ENCODE measurements at places on chromosomes 2 and 18.

- DNase-seq, result no peak
Observed at GRCh38 chr2:98793897-98794830, 63.2 kb upstream of the MGAT4A start.

GRCh38 chr2:5392658-5393057 lies 299.5 kb upstream of the SOX11 start:
- DNase-seq, result peak; percentile 63

DNA sequence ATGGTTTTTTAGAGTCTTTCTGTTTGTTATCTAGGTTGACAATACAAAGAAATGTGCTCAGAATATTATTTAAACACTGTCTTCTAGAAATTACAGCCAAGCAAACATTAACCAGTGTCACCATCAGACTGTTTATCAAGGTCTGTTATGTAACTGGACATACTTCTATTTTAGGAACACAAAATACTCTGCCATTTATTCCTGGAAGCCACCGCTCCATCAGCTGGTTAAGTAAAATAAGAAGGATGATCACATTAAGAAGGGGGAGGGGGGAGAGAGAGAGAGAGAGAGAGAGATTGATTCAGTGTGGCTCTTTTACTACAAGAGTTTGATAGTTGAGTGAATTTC lies 47.9 kb downstream of the MBP start:
- DNase-seq, result no peak

DNA sequence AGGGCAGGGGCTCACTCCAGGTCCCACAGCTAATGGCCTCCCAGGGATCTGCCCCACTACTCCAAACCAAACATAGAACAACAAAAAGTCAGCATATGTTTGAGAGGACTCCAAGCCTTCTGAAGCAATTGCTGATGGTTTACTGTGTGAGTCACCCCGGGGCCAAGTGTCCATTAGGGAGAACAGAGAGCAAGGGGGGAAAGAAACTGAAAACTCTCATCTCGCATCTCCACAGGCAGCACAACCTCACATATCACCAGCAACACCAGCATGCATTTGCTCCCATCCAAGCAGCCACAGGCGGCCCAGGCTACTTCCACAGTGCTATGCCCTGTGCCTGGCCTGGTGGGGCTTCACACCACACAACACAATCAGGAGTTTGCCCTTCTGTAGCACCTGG lies 39.1 kb downstream of the CYRIA start:
- DNase-seq, result peak; percentile 68

DNA sequence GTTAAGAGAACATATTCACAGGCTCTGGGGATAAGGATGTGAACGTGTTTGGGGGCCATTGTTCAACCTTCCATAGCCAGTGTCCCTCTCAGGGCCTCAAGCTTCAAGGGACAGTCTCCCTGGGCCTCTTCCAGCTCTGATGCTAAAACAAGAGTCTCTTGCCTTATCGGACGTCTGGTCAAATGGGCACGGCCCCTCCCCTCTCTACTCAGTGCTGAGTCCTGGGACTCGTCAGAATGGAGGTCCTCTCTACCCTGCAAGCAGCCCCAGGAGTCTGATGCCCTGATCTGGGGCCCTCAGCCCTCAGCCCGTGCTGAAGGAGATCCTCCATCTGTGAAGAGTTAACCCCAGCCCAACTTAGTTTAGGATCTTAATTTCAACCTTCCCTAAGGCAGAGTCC lies 198.2 kb downstream of the ZFP36L2 start:
- no peak for DNase-seq

DNA sequence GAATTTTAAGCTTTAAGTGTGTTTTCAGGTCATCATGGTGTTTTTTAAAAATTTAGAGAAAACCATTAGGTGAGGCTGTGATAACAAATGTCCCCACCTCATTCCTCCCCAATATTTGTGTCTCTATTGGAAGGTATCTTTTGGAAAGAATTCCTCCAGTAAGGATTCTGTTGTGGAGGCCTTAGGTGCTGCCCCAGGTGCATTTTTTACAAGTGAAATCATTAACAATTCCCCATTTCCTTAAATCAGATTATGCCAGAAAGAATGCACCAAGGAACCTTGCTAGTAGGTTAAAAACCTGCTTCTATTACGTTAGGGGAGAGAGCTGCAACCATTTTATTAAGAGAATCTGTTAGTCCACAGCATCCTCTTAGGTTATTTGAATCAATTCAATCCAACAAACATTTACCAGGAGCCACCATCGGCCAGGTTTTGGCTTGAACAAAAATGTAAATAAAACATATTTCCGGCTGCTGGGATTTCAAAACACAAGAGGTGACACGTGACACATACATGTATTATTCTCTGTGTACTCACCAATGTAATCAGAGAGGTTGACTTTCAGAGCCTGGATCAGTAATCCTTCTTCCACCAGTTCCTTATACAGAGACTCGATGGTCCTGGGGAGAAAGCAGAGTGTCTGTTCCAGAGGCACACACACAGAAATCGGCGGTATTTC lies 112.5 kb upstream of the ASB18 start:
- DNase-seq, result no peak

All from A172 (cell line).